ENCODE measurements at places on chromosomes 4 and X. TPM values are rescaled to one million over a fixed set of nuclear protein-coding genes. Genes with fewer than 3 reads are reported as not detected.

GRCh38 chr4:55445921-55446577, 50.3 kb downstream of the TMEM165 start:
- DNase-seq, result peak; percentile 34

GRCh38 chr4:13647031-13647430, 19.5 kb upstream of the BOD1L1 start:
- DNase-seq, result no peak

DNA sequence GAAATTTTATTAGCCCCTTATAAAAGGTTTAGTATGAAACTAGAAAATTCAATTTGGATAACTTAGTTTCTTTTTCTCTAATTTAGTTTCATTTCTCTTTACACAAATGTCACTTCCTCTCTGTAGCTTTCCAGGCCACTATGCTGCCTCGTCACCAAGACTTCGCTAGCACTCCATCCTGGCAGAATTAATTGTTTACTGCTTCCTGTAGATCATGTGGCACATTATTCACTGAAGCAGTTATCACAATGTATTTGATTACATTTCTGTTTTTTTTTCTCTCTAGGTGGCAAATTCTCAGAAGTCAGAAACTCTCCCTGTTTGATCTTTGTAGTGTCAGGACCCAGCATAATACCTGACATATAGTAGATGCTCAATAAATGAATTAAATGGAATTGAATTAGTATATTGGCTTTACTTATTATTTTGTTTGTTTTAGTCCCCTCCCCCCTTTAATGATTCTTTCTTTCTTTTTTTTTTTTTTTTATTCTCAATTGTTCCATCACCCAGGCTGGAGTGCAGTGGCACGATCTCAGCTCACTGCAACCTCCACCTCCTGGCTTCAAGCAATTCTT, 9.3 kb upstream of the SAT1 start:
- DNase-seq, result peak; percentile 25

GRCh38 chrX:127030016-127030748, 210.7 kb downstream of the PRR32 start:
- DNase-seq, result no peak

DNA sequence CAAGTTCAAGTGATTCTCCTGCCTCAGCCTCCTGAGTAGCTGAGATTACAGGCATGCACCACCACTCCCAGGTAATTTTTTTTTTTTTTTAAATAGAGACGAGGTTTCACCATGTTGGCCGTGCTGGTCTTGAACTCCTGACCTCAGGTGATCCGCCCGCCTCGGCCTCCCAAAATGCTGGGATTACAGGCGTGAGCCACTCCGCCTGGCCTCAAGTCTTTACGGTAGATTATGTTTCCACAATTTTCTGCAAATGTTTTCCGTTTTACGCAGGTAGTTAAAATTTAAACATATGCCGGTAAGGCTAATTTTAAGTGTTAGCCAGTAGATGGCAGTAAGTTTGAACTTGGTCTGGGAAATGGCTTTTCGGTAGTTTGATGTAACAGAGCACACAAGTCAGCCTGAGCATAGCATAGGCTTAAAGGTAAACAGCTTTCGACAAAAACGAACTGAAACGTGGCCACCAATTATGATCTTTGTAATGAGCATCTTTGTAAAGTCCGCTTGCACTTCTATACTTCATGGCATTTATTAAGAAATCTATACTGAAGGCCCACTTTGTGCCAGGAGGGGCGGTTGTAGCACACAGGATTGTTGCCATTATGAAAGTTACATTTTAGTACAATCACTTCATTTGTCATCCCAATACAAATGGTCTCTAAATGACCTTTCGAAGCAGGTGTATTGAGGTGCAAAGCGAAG, 31.1 kb downstream of the CCKAR start:
- DNase-seq, result peak; percentile 61

DNA sequence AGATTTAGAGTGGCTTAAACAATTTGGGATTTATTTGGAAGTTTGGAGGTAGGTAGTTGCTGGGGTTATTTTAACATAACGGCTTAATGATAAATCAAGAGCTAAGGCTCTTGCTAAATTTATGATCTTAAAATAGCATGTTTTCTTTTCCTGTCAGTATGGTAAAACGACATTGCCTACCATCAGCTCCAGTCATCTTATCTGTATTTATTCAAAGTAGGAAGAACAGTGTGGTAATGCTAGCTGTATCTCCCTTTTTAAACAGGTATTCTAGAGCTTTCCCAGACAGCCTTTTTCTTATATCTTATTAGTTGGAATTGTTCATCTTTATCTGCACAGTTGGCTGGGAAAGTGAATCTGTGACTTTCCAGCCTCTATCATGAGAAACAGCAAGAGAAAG, 110.2 kb downstream of the SLC4A4 start:
- DNase-seq, result no peak

GRCh38 chr4:163165217-163166017, 1.3 kb downstream of the NAF1 start:
- DNase-seq, result no peak

- DNase-seq, result no peak
Measured at GRCh38 chr4:85406185-85406584, 68.8 kb upstream of the ARHGAP24 start.

DNA sequence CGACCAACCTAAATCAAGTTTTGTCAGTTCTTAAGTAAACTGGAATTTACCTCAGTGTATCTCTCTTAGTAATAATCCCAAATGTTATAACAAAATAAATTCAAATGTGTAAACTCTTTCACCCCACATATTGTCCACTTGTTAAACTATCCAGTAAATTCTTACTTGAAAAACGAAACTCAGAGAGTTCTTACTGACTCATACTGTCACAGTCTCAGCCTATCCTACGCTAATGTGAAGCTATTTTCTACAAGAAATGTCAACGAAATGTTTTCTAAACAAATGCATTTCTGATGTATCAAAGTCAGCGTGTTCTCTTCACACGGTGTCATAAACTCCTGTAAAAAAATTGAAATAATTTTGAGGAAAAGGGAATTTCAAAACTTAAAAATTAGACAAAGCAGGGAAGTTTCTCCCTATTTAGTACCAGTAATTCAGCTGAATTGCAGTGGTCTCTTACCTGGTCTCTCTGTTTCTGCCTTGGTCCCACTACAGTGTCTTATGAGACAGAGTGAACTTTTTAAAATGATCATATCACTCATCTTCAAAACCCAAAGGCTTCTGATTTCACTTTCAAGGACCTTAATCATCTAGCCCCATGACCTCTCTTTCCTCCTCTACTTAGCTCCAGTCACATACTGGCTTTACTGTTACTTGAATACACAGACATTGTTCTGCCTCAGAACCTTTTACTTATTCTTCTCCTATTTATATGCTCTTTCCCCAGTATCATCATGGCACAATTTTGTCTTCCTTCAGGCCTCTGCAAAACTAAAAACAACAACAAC, 63.3 kb downstream of the DCAF8L1 start:
- no peak for DNase-seq

GRCh38 chr4:24764345-24764744, 31.0 kb upstream of the SOD3 start:
- peak; percentile 44 for DNase-seq

GRCh38 chrX:65987811-65988210, 52.1 kb downstream of the VSIG4 start:
- no peak for DNase-seq

- DNase-seq, result no peak
Measured at GRCh38 chr4:69649207-69649606, 3.8 kb downstream of the UGT2A1 start.

GRCh38 chrX:107579956-107580355, 48.4 kb upstream of the PRPS1 start:
- no peak for DNase-seq

DNA sequence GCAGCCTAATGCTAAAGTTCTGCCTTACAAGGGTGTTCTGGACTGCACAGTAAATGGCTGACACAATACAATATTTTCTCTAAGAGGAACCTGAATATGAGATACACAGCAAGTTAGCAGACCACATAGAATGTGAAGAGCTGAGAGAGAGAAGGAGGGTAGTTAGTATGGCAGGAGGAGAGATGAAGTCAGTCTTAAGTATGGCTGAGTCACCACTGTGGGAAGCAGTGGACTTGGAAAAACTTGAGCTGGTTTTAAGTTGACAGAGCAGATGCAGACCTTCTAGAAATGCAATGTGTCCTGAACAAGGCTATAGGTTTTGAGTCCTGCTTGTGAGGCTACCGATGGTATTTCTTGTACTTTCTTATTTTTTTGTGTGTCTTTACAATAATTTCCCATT, 172.5 kb downstream of the SH2D1A start:
- DNase-seq, result peak; percentile 1

DNA sequence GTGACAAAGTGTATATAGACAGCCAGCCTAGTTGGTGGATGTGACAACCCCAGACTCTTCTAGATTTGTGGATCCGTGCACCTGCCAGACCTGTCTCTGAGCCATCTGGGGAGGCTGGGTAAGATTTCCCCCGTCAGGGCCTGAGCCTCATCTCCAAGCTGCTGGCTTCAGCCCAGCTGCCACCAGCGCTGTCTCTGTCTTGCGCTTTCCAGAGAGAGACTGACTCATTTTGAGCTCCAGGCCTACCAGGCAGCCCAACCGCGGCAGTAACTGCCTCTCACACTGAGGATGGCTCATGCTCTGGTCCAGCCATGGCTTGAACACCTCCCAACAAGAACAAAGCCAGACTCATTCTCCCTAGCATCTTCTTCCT, 26.4 kb downstream of the NOP14 start:
- peak; percentile 83 for DNase-seq

DNA sequence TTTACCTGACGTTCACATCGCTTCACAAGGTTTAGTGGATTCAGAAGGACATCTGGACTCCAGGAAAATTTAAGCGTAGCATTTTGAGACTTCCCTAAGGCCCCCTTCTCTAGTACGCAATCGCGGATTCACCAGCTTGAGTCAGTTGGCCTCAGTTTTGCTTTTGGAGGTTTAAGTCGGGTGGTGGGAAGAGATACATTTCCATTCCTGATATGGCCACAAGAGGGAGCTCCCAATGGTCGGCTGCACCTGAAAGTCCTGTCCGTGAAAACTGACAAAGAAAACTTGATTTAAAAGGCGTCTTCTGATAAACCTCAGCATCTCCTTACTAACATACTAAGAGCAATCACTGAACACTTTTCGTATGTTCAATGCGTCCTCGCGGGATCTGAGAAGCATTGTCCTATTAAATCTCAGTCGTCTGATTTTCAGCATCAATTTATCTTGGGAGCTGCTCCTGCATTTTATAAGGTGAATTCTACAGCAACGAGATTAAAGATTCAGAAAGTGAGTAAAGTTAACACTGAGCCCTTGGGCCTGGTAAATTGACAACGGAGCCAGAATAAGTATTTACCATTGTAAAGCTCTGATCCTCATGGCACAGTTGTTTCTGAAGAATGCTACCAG, 50.6 kb downstream of the LGI2 start:
- DNase-seq, result peak; percentile 51

Gene SLC6A14
- total RNA-seq, result not detected

Gene FATE1
- not detected for total RNA-seq

Gene IL3RA
- not detected for total RNA-seq

Gene AGTR2
- not detected for total RNA-seq

Gene GAB3
- total RNA-seq, result under 0.01 TPM

Gene VEGFC
- total RNA-seq, result 58.6 TPM

Gene DSPP
- total RNA-seq, result not detected

Gene VCX3B
- total RNA-seq, result not detected

Gene PRRG3
- total RNA-seq, result not detected

Gene SMIM31
- total RNA-seq, result not detected

Gene FOXO4
- total RNA-seq, result 4.2 TPM

Gene DCAF8L2
- total RNA-seq, result not detected

Gene MAGEB17
- not detected for total RNA-seq

Gene TENM3
- 18.2 TPM for total RNA-seq

Gene PI4K2B
- 25.6 TPM for total RNA-seq
